ENCODE measurements at places on chromosomes 12 and 14. TPM values are rescaled to one million over a fixed set of nuclear protein-coding genes. Genes with fewer than 3 reads are reported as not detected.

- DNase-seq: no peak
Measured at GRCh38 chr14:32457213-32457920, 128.3 kb downstream of the AKAP6 start.

DNA sequence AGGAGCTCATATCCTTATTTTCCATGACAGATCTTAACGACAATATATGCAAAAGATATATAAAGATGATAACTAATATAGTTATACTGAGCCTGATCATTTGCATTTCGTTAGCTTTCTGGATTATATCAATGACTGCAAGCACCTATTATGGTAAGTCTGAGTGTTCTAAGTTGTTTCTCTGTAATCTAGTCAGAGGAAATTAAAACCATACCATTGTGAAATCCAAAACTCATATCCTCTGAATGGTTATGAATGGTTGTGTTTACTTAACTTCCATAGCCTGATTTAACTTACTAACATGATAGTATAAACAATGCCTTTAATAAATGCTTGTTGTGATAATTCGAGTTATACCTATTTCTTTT, 760 bp downstream of the TMEM19 start:
- no peak for DNase-seq

GRCh38 chr12:33265033-33265731, 174.4 kb downstream of the SYT10 start:
- no peak for DNase-seq

GRCh38 chr12:130680451-130680990, 35.6 kb downstream of the RIMBP2 start:
- DNase-seq: no peak

GRCh38 chr12:19434538-19434937, 4.8 kb upstream of the AEBP2 start:
- DNase-seq: no peak

- no peak for DNase-seq
Measured at GRCh38 chr12:19681007-19681406, 241.7 kb downstream of the AEBP2 start.

DNA sequence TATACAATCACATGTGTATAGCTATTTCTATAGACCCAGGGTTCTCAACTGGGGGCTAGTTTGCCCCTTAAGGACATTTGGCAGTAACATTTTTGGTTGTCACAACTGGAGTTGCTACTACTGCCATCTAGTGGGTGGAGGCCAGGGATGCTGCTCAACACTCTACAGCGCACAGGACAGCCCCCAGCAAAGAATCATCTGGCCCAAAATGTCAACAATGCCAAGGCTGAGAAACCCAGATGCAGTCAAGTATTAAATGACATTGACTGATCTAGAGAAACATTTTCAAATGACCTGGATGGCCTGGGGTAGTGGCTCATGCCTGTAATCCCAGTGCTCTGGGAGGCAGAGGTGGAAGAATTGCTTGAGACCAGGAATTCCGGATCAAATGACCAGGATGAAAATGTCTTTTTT, 5.8 kb downstream of the WSB2 start:
- peak; percentile 94 for DNase-seq

Gene WBP11
- 12.0 TPM for total RNA-seq

Gene TSPAN8
- not detected for total RNA-seq
